ENCODE measurements at places on chromosomes 3 and 15.

DNA sequence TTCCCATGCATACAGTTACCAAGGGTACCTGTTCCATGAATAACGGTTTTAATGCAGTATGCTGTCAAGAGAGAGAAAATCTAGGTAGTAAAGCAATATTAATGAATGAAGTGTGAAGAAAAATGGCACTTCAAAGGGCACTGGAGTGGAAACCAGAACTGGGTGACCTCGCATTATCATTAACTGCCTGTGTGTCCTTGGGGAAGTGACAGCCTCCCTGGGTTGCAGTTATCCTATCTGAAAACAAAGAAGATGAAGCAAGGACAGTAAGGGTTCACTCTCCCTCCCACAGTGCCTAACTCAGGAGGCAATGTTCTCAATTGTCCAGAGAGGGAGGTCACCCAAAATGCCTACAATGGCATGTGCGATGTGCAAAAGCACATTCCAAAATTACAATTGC is 15.1 kb downstream of the MTHFS start:
- no peak for DNase-seq

- DNase-seq, result no peak
These were observed 20.9 kb upstream of the TEX9 start for GRCh38 chr15:56344336-56344735.

GRCh38 chr3:12400616-12401194 is 83.6 kb upstream of the TSEN2 start:
- DNase-seq, result no peak

- DNase-seq, result no peak
These were observed 48.6 kb downstream of the GAP43 start for GRCh38 chr3:115671761-115672455.

GRCh38 chr15:78992416-78993256 is 47.8 kb upstream of the CTSH start:
- no peak for DNase-seq

DNA sequence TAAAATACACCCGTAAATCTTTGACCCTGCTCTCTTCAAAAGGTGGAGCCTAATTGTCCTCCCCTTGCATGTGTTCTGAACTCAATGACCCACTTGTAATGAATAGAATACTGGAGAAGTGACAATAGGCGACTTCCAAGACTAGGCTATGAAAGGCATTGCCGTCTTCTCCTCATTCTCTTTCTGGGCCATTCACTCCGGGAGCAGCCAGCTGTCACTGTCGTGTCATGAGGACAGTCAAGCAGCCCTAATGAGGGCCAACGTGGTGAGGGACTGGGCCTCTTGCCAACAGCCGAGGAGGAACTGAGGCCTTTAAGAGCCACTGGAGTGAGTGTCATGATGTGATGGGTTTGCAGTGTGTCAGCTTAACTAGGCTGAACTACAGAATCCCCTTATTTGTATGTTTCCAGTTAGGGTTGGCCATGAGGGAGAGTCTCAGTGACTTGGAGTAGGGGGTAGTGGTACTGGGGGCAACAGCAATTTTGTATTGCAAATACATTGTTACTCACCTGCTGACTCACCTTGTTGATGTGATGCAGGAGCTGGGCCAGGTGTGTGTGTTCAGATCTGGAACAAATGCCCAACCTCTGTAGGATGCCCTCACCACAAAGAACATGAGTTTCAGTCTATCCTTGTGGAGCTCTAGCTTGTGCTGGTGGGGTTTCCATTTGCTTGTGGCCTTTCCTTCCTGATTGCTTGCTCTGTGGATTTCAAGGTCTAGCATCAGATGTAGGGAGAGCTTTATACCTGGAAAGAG is 188.5 kb upstream of the PROK2 start:
- no peak for DNase-seq

- DNase-seq, result no peak
These were observed 119.6 kb upstream of the SGO1 start for GRCh38 chr3:20305647-20306046.

DNA sequence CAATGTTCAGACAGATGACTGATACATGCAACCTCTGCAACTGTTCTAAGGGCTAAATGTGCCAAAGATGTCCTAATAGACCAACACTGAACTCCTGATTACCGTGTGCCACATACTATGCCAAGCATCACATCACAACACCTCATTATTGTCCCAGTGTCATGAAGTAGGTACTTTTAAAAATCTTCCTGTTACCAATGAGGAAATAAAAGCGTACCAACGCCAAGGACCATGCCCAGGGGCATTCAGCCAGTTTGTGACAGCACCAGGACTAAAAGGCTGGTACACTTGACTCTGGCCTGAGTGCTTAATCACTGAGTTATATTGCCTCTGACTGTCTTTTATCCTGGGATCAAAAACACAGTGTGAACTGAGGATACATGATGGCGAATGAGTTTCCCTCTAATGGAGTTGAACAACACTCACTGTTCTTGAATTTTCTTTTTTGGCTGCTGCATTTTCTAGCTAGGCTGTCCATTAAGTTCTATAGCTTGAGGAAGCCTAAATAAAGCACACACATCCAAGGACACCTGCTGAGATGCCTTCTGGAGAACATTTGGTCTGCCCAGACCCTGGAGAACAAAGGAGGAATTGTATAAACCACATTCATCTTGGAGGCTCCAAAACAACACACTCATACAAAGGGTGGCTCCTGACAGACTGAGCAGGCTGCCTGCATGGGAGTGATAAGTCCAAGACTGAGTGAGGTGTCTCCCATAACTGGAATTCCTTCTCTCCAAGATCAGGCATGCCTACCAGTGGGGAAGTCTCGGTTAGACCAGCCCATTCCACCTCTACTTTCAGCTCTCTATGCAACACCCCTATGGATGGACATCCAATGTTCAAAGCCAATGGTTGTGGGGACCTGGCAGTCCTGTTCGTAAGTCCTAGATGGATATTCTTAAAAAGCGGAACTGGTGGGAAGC is 126.7 kb upstream of the PRICKLE2 start:
- DNase-seq, result no peak
